ENCODE measurements at places on chromosomes 7 and 10. TPM values are rescaled to one million over a fixed set of nuclear protein-coding genes. Genes with fewer than 3 reads are reported as not detected.

- no peak for DNase-seq
These were observed 72.9 kb downstream of the AKAP9 start for GRCh38 chr7:92013611-92014010.

DNA sequence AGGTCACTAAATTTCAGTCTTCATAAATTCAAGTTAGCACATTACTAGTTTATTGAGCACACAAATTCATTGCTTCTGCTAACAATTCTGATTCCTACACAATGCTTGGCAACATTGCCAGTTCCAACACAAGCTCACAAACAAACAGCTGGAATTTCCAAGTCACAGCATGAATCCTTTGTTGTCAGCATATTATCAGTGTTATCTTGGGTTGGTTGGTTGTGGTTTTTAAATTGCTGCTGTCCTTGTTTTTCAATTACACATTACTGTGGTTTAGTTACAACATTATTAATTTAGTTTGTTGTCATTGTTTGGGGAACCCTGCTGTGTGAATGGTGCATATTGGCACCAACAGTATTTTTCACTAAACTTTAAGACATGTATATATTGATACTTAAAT is 86.0 kb upstream of the ARID5B start:
- no peak for DNase-seq

DNA sequence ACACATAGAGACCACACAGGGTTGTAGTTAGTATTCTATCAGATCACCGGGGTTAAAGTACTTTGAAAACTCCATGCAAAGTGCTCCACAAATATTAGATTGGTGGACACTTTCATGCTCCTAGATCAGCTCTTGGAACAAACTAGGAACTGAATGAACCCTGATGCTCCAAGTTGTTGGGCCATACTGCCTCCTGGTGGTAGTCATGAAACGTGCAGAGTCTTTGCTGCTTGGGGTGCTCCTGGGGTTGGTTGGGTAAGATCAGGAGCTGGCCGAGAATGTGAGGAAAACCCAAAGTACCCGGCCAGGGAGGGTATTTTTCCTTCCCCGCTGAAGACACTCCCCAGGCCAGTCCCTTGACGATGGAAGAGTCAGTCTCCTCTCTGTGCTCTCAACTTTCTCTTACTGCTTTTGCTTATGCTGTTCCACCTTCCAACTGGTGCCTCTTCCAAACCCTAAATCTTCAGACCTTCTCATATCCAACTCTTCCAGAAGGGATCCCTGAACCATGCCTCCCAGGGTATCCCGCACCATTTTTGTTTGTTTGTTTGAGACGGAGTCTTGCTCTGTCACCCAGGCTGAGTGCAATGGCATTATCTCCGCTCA is 918 bp upstream of the RPEL1 start:
- peak; percentile 81 for DNase-seq

The ANKIB1 gene
- 39.4 TPM for total RNA-seq

DNA sequence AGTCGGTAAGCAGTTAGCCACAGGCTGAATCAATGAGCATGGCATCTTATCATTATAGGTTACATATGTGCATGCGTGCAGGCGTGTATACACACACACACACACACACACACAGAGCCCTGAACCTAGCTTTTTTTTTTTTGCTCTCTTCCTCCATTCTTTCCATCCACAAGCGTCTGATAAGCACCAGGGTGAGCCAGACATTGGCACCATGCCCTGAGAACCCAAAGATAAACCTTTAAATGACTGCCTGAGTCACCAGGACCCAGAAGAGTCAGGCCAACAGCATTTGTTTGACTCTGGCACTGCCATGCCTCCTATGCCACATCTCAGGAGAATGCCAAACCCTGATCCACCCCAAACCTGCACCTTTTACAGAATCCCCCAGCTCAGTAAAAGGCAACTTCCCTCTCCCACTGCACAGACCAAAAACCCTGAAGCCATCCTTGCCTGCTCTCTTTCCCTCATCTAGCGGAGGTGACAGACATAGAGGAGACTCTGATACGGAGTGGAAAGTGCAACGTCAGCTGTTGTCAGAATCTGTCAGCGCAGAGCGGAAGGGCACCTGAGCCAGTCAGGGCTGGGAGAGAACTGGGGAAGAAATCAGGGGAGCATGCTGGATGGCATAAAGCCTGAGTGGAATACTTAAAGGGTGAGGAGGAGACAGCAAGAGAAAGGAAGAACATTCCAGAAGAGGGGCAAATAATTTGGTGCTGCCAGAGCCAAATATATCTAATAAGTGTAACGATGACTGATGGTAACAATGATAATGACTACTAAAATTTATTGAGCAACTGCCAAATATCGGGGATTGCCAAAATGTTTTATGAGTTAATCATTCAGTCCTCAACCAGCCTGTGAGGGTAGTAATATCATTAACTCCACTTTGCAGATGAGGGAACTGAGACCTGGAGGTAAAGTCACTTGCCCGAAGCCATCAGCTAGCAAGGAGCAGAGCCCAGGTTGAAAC is 3.2 kb downstream of the PARP12 start:
- peak; percentile 95 for DNase-seq

DNA sequence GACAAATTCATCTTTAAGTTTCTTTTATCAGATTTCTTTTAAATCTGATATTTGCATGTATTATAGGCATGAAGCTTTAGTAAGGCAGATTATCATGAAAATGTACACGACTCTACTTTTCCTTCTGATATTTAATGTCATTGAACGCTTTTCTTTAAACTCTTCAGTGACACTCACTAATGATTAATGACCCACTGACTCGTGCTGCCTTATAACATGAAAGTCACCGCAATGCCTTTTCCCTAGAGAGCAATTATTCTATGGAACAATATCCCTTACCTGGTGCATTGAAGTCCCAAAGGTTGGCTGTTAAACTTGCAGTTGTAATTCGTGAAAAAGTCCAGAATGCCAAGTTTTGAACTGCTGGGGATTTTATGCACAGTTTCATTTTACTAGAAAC is 33.4 kb upstream of the HGF start:
- DNase-seq, result no peak

DNA sequence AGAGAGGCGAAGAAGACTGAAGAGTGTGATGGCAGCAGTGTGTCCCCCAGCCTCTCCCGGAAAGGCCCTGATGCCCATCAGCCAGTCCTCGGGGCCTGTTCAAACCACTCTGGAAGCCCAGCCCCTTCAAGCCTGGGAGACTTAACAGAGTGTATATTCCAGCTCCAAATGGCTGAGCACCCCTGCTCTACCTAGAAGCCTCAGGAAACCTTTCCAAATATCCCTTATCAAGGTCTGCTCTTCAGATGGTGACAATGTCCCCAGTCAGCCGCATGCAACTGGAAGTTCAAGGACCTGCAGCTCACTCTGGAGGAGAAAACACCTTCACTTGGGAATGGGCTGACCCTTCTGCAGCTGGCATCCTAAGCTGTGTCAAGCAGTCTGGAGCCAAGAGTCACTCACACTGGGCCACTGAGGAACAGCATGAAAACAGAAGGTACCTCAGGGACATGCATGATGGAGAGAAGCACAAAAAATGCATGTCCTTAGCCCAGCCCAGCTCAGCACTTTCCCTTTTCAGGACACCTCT is 10.2 kb downstream of the ANXA11 start:
- no peak for DNase-seq

GRCh38 chr7:142759433-142759832 is 10.2 kb downstream of the PRSS1 start:
- no peak for DNase-seq

The ITIH5 gene
- total RNA-seq, result under 0.01 TPM

The GPR26 gene
- total RNA-seq, result not detected

- no peak for DNase-seq
These were observed 26.0 kb upstream of the ZNF735 start for GRCh38 chr7:64180989-64181388.

DNA sequence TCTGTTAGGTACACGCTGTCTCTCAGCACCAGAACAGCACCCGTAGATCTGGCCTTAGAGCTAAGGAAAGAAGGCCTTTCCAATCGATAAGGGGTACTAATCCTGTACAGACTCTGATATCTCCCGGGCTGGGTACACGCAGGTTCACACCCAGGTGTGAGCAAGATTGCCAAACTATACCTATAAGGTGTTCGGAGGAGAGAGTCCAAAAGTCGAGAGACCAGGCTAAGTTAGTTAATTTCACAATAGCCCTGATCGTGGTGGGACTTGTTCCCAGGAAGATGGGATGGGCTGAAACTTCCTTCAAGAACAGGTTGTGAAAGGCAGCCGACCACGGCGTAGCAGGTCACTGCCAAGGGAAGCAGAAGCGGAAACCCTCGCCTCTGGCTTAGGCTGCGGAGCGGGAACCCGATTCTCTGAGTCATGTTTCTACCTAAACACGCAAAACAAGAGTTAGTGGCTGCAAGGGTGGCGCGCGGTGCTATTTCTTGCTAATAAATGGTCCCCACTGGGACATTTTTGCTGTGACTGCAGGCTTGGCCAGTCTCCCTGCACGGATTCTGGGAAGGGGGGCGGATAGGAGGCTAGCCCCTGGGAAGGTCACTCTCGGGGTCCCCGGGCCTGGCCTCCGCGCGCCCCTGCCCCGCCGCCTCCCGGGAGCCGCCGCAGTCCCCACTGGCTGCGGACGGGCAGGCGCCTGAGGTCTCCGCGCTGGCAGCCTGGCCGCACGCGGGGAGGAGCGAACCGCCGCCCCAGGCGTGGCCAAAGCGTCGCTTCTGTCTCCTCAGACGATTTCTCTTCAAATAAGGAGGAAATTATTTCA is 75.4 kb upstream of the PDSS1 start:
- DNase-seq, result peak; percentile 0

The GPR22 gene
- not detected for total RNA-seq

- no peak for DNase-seq
These were observed 247.3 kb downstream of the DOCK4 start for GRCh38 chr7:111958896-111959295.

The AMPH gene
- 3.9 TPM for total RNA-seq

Measured in IMR-90 (cell line).